Stimulated activated CD4-positive, alpha-beta T cell treated with anti-CD3 and anti-CD28 coated beads, Interleukin-1b, Interleukin-23, amount 100 ng/mL, for 48 hours (primary cell): ENCODE measurements at places on chromosomes 1 and 21.

GRCh38 chr1:84370831-84371394 lies 27.4 kb upstream of the DNASE2B start:
- DNase-seq = no peak

DNA sequence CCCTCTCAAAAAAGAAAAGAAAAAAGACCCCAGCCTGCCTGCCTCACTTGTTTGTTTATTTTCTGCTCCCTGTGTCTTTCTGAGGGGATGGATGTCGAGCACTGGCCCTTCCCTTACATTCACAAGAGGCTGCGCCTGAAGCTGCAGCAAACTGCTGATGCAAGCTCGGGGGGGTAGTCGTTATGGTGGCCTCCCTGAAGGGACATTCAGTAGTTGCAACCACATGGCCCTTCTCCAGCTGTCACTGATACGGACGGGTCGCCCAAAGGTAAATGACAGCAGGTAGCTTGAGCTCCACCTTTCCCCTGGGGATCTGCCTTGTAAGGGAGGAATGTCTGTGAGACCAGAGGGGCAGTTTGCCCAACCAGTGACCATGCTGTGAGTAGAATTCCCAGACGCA lies 17.7 kb downstream of the PLEKHM2 start:
- DNase-seq = no peak

- no peak for DNase-seq
Observed at GRCh38 chr21:36647279-36648093, 51.4 kb upstream of the SIM2 start.

GRCh38 chr1:105317976-105318375 lies 1568.3 kb downstream of the AMY1C start:
- no peak for DNase-seq

DNA sequence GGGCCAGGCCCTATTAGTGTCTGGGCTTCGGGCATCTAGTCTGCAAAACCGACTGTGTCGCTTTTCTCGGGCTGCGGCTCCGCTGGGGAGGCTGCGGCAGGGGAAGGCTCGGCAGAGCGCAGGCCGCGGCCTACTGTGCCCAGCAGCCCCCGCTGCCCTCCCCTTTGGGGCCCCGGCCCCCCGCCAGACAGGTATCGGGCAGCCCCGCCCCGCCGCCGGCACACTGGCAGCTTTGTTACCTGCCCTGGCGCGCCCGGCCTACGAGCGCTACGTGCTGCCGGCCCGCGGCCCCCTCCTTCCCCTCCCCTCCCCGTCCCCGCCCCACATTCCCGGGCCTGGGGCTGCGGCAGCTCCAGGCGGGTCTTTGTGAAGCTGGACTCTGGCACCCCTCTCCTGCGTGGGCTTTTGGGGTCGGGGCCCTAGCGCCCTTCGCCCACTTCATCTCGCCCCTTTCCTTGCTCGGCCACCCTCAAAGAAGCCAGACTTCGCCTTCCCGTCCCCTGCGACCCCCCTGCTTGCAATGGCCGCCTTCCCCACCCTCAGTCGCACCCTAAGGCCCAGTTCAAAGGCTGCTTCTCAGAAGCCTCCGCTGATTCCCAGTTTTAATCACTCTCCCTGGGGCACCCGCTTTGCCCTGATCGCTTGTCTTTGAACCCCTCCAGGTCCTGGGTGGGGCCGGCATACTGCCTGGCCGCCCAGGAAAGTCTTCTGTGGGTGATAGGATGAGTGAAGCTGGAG lies 48.9 kb upstream of the SLC2A1 start:
- DNase-seq = no peak

DNA sequence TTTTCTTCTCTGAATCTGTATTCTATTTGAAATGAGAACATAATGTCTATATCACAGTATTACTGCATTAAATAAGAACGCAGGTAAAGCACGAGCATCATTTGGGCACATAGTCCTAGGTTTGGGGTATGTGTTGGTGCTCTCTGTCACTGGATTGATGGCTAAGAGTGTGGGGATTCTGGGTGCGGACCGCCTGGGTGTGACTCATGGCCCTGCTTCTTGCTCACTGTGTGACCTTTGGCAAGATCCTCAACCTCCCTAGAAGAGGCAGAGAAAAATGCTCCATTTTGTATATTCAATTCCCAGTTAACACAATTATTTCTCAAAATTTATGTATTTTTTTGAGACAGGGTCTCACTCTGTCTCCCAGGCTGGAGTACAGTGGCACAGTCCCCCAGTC lies 99.7 kb downstream of the LAMC2 start:
- DNase-seq = no peak

DNA sequence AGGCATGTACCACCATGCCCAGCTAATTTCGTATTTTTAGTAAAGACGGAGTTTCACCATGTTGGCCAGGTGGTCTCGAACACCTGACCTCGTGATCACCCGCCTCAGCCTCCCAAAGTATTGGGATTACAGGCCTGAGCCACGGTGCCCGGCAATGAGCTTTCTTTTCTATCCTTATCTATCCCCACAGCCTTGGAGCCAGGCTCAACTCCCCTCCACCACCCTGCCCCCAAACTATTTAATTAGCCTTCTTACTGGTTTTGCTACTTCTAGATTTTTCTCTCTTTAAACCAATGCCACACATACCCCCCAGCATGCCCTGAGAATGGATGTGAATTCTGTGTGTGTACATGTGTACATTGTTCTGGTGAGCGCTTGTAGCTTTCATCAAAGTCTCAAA lies 5.7 kb upstream of the VANGL2 start:
- DNase-seq = no peak

- DNase-seq = no peak
Observed at GRCh38 chr21:26055010-26055409, 115.6 kb downstream of the APP start.

GRCh38 chr21:34615487-34615814 lies 538 bp upstream of the RCAN1 start:
- no peak for DNase-seq

DNA sequence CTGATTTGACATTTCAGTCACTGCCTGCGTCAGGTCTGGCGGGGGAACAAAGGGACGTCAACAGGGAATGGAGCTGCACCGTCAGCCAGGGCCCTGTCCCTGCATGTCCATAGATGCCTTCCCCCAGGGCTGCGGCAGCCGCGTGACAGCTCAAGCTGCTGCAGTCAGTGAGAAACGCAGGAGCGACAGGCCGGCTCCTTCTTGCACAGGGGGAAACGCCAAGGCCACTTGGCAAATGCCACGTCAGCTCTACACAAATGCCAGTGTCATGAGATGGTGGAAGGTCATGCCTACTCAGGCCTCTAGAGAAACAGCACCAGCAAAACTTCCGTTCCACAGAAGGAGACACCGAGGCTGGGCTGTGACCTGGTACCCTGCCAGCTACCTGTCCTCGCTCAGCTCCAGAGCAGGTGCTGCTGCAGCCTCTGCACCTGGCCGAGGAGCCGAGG lies 37.7 kb downstream of the SYF2 start:
- DNase-seq = no peak

GRCh38 chr1:19403256-19403655 lies 82.1 kb downstream of the CAPZB start:
- no peak for DNase-seq

GRCh38 chr1:222090103-222090502 lies 348.2 kb upstream of the DUSP10 start:
- DNase-seq = no peak

GRCh38 chr21:43352568-43353281 lies 74.2 kb downstream of the SIK1 start:
- peak; percentile 40 for DNase-seq

- no peak for DNase-seq
Observed at GRCh38 chr1:163799190-163799805, 477.5 kb downstream of the NUF2 start.

DNA sequence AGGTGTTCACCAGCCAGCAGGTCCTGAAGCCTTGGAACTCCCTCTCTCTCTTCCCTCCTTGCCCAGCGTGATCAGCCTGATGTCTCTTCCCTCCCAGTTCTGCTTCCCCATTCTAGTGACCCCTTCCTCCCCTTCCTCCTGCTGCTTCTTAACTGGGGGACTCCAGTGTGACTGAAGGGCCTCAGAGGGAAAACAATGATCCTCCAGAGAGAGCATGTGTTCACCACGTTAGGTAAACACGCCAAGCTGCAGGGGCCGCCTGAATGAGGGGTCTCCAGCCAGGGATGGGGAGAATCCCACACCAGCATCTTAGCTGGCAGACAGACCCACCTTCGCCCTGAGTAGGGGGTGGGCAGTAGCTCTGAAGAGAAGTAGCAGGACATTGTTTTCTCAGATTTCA lies 124.8 kb downstream of the TMEM53 start:
- DNase-seq = no peak

DNA sequence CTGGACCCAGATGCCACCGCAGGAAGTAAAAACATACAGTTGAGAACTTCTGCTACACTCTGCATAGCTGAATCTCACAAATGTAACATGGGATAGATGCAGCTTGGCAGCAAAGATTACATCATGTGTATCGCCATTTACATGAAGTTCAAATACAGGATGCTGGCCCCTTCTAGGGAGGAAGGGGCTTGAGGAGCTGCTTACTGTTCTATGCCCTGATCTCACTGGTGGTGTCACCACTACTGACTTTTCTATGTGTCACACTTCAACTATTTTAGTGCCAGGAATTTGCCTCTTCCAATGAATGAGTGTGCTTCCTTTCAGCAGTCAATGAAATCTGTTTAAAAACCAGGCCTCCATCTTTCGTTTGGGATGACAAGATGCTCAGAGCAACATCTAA lies 31.1 kb downstream of the MRAP start:
- DNase-seq = no peak

- no peak for DNase-seq
Observed at GRCh38 chr1:213061263-213061662, 10.2 kb downstream of the RPS6KC1 start.

DNA sequence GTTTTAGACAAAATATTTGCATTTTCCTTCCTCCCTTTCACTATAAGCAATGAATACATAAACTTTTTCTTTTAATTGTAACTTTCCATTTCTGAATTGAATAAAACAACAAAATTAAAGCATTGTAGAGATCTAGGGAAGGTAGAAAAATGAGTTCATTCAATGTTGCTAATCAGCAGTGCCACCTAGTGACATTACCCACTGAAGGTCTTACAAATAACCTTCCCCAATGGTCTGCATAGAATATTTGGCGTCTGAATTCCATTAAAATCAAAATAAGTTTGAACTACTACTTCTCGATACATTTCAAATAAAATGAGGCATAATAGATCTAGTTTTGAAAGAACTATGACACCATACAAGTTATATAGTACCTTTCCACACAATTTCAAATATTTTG lies 19.6 kb downstream of the FH start:
- no peak for DNase-seq

DNA sequence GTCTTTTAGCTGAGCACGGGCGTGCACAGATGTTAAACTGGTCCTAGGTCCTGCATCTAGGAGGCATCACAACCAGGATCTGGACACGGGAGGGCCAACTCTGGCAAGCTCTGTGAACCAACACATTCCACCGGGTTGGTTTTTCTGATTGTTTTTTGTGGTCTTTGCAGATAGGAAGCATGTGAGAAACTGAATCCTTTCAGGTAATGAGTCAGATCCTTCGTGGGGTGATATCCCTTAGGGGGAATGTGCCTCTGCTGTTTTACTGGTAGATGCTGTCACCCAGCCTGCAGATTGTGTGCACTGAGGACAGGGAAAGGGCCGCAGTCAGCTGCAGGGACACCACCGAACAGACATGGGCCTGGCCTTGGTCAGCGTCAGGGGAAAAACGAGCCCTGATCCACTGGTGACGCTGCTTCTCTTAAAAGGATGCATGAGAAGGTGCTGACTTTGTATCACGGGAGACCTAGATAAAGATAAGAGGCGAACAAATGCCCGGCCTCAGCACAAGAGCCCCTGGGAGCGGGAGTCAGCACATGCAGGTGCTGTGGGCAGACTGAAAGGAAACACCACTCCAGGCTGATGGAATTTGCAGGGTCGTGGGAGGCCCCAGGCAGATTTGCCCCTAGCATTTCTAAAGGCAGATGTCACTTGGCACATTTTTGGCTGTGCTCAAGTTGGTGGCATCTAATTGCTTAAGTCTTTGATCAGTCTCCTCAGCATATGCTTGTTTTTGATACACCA lies 51.1 kb downstream of the DOP1B start:
- peak; percentile 15 for DNase-seq

DNA sequence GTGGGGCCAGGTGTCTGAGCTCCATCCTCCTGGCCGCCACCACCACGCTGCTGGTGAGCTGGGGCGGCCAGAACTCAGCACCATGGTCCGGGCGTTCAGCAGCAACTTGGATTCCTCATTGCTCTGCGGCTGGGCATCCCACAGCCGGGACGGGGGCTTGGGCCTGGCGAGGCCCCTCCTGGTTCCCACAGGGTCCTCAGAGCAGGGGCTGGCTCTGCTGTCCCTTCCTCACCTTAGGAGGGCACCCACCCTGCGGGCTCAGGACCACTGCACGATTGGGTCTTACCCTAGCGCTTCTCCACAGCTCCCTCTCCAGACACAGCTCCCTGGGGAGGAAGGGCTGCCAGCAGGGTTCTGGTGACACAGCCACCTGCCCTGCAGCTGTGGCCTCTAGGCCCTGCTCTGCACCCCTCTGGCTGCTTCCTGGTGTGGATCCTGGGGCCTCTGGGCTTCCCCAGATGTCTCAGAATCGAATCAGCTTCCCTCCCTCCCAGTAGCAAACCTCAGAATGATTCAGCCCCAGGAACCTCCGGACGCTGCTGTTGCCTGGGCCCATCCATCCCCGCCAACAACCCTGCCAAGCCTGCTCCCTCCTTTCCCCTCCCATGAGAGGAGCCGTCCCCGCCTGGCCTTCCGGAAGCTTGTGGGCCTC lies 25.0 kb downstream of the CRYAA start:
- peak; percentile 6 for DNase-seq

- no peak for DNase-seq
Observed at GRCh38 chr1:225524570-225524969, 96.7 kb upstream of the LBR start.

- no peak for DNase-seq
Observed at GRCh38 chr1:150876119-150876454, 312 bp downstream of the ARNT start.

DNA sequence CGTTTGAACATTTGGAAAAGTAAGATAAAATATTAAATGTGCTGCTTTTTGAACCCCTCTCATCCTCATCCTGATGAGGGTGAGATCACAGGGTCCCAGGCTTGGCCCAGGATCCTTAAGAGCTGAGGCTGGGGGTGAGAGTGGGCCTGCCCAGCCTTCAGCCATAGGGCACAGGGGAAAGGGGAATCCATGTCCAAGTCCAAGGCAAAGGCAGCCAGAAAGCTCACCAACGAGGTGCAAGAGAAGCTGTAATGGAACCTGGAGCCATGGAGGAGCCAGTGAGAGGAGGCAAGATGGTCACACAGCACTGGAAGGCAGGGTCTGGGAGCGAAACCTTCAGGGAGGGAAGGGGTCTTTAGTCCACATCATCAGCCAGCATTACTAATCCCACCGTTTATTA lies 191.9 kb downstream of the RRAGC start:
- no peak for DNase-seq

GRCh38 chr1:54355931-54356679 lies 50.1 kb downstream of the SSBP3 start:
- no peak for DNase-seq

GRCh38 chr1:186780076-186780475 lies 48.7 kb upstream of the PLA2G4A start:
- no peak for DNase-seq

DNA sequence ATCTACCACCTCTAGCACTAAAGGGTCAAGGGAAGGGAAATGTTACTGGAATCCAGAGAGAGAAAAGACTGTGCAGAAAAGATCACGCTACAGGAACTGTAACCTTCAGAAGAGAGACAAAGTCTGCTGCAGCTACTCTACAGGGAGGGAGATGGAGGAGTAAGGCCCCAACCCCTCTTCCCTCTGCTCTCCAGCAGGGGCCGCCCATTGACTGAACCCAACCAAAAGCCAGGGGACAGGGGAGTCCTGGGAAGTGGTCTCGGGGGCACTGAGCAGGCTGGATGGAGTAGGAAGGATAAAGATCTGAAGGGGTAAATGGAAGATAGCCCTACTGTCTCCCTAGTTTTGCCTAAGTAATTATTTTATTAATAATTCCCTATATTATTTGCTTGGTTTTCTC lies 72.8 kb upstream of the NR5A2 start:
- DNase-seq = no peak
